ENCODE measurements at places on chromosomes 11 and 22.

GRCh38 chr22:46795845-46796565 is 33.6 kb downstream of the TBC1D22A start:
- DNase-seq = no peak

DNA sequence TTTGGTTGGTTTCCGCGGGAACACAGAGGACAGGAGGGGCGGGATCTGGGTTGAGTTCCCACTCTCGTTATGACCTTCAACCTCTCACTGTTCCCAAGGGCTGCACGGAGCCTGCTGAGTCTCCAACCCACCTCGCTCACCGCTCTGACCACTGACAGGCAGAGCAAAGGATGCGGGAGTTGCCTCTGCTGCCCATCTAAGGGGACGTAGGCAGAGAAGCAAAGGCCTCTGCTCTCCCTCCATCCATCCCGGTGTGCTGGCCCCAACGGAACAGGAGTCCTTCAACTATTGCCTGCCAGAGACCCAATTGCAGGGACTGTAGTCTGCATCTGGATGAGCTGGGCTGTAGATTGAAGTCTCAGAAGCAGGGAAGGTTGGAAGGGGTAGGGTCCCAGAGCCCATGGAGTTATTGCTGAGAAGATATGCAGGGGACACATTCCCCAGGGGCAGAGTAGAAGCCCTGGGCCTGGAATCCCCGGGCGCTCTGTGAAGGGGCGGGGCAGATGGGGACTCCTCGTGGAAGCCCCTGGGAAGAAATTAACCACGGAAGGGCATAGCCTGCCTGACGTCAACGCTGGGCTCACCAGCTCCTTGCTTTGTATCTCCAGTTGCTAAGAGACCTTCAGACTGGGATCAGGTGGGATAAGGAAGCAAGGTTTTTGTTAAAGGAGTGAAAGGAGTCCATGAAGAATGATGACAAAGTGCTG is 12.7 kb upstream of the FXYD2 start:
- no peak for DNase-seq

DNA sequence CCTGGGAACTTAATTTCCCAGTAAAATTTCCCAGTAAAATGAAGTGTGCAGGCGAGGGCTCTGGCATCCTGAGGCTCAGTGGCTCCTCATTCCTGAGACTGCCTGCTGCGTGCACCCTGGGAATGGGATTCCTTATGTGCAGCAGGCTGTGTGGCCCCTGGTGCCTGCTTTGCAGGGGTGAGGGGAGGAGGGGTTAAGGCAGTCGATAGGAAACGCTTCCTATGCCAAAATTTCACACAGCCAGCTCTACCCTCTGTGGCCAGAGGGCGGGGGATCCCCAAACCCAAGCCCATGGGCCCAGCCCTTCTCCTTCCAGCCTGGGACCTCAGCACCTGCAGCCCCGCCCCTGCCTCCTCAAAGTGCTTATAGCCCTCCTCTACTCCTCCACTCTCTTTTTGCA is 12.1 kb upstream of the BAIAP2L2 start:
- no peak for DNase-seq

- DNase-seq = no peak
These were observed 585 bp downstream of the THYN1 start for GRCh38 chr11:134252346-134253187.

GRCh38 chr11:68677432-68677831 is 6.9 kb upstream of the GAL start:
- DNase-seq = no peak

DNA sequence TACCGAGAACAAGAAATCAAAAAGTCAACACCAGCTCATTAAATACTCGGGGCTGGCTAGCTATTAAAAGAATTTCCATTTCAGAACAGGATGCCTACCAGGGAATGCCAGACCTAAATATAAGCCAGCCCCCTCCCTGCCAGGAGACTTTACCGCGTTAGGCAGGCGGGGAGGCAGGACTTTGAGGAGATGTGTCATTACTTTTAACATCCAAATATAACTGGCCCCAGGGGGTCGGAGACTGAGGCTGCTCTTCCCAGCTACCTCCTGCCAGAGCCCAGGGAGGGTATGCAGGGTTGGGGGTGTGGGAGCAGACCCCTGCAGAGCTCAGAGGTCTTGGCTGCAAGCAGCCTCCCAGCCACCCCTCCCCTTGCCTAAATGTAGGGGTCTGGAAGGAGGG is 183.5 kb downstream of the DSCAML1 start:
- DNase-seq = no peak

GRCh38 chr11:61978703-61979661 is 11.5 kb upstream of the FTH1 start:
- DNase-seq = no peak

- DNase-seq = peak; percentile 51
These were observed 859 bp upstream of the KRTAP5-5 start for GRCh38 chr11:1628506-1629325.

DNA sequence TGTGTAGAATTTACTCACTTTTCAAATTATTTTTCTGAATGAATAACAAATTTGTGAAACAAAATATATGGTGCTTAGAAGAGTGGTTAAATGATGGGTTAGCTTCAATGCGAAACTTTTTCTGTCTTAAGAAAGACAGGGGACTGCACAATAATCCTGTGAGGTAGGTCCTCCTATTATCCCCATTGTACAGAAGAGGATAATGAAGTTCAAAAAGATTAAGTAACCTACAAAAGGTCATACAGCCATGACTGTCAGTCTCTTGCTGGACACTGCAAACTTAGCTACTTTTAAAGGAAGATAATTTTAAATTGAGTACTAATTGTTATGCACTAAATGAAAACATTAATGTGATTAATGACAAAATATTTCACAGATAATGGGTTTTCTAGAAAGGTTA is 5.0 kb downstream of the OOSP3 start:
- DNase-seq = no peak

DNA sequence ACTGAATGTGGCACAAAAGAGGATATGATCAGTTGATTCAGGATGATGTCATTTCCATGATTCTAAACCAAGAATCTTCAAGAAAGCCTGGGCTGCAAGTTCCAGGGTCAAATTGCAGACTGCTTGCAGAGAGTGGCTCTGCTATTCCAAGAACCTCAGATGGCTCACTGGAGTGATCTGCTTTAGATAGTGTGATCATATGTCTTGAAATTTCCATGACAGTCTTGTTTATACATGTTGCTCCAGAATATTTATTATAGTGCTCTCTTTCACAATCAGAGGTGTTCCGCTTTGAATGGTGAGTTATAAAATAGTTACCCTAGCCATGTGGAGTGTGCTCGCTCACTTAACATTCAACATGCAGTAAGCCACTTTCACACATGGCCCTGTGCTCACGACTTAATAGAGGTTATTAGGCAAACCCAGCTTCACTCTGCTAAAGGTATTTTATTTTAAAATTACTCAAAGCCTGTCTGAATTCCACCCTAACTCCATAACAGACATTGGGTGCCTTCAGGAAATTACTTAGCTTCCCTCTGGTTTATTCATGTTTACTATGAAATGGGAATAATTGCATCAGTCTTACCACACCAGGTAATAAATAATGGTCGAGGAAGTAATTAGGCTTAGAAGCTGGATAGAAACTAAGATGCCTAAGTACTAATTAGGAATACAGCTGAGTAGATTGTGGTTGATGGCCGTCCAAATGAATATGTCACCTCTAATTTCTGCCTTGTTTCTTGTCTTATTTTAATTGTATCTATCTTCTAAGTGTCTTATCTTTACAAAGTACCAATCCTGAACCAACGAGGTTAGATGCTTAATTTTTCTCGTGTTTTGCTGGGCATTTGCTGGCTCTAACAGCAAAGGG is 187.9 kb downstream of the ETS1 start:
- no peak for DNase-seq

DNA sequence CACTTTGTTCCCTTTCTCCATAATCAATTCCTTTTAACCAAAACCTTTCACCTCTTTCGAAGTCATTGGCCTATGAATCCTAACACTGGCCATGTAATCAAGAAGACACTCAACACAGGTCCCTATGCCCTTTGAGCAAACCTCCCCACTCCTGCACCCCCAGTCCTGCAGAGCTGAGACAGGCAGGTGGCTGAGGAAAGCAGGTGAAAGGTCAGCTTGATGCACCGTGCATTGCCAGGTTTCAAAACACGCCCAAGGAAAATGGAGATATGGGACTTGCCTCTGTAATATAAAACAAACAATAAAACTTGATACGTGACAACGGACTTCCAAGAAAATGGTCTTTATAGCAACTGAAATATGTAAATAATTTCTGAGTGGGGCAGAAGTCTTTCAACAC is 10.6 kb downstream of the CPT1A start:
- DNase-seq = no peak

GRCh38 chr22:25902402-25902801 is 160.4 kb downstream of the MYO18B start:
- no peak for DNase-seq

- no peak for DNase-seq
These were observed 256.5 kb upstream of the CADM1 start for GRCh38 chr11:115760461-115761320.

DNA sequence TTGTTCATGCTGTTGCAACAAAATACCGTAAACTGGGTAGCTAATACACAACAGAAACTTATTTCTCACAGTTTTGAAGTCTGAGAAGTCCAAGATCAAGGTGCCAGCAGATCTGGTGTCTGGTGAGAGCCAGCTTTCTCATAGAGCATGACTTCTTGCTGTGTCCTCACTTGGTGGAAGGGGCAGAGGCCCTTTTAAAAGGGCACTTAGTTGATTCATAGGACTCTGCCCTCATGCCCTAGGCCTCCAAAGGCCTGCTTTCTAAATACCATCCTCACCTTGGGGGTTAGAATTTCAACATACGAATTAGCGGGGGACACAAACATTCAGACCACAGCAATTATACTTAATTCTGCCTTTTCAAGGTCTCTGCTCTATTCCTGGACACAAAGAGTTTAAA is 52.3 kb upstream of the FDX1 start:
- no peak for DNase-seq

DNA sequence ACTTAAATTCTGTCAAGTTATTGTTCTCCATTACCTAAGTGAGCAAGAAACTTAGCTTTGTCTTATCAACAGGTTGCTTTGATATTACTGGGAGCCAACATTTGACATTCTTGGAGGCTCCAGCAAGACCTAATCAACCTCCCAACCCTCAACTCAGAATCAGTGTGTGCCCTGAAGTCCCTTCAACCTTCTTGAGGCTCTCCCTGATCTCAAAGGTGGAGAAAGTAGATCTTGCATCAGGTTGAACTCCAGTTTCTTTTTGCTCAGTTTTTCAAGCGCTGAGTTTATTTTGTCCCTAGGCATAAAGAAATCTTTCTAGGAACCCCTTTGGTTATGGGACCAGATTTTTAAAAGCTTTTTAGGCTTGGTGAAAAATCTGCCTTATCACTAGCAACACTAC is 1.4 kb downstream of the FAM111A start:
- DNase-seq = no peak

DNA sequence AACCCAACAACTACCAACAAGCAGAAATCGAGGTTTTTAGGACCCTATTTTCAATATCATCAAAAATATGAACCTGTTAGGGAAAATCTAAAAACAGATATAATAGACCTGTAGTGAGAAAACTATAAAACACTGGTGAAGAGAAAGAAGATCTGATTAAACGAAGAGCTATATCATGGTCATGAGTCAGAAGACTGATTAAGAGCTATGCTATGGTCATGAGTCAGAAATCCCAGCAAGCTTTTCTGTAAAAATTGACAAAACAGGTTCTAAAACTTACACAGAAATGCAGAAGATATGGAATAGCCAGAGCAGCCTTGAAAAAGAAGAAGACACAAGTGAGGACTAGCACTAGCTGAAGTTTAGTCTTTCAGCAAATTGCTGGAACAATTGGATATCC is 345.0 kb downstream of the TBC1D22A start:
- DNase-seq = no peak

GRCh38 chr11:34181856-34182405 is 76.5 kb downstream of the NAT10 start:
- DNase-seq = no peak

GRCh38 chr11:45518141-45518832 is 147.1 kb downstream of the CHST1 start:
- DNase-seq = no peak

DNA sequence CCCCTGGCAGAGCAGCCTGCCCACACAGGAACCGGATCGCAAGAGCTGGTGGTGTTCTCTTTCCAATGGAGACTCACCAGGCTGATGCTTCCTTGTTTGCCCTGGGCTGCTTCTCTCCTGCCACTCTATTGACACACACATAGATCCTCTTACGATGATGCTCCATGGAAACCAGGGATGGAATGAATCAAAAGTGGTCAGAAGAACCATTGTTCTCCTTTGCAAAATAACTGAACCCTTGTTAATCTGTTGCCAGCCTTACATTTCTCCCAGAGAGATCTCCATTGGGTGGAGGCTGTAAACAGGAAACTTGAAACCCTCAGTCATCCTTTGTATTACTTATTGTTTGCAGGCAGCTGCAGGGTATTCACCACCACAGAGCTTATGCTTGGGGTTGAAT is 24.6 kb upstream of the LDLRAD3 start:
- DNase-seq = no peak

GRCh38 chr11:73889019-73889418 is 12.2 kb downstream of the PAAF1 start:
- DNase-seq = no peak

- DNase-seq = no peak
These were observed 14.7 kb downstream of the SSH3 start for GRCh38 chr11:67317888-67318555.

DNA sequence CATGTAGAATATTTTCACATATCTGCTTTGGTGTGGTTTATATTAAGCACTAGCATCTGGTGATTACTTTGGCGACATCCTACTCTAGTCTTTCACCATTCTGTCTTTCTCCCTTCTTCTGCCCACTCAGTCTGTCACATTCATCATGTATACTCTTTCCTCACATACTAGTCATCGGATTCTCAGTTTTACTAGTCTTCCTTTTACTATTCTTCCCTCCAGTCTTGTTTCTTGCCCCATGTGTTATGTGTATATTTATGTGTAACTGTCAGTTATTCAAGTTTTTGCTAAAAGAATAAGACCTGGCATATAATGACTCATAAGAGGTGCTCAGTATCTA is 4.6 kb upstream of the DIXDC1 start:
- no peak for DNase-seq

GRCh38 chr11:1759151-1759850 is 4.4 kb downstream of the CTSD start:
- no peak for DNase-seq

- peak; percentile 3 for DNase-seq
These were observed 41.4 kb upstream of the ZBED5 start for GRCh38 chr11:10899121-10899830.

DNA sequence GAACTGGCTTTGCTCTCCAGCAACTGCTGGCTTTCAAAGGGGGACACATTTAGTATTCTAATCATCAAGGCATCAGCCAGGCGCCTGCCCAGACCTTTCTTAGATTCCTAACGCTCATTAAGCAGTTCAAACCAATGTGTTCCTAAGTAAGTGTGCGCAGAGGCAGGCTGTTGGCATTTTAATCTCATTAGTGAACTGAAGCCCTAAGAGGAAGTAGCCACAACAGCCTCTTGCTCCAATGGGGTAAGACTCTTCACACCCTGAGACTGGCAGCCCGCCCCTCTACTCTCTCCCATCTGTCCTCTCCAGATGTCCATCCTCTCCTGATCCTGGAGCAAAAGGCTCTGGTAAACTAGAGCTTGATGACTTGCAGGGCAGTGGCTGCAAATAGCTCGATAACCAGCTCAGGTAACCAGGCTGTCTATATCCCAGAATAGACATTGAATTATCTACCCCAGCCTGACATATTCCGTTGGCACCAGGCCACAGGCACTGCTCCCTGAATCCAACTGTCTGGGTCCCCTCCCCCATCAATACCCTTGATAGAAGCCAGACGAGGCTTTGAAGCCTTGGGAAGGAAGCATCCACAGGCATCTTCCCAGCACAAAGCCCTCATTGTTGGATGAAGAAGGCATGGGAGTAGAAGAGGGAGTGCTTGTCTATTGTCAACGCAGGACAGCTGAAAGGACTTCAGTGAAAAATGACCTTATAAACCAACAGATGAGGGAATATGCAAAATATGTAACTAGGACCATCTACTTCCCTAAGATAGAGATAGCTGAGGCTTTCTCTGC is 321.1 kb downstream of the TENM4 start:
- no peak for DNase-seq

Data from CD4-positive, alpha-beta T cell treated with Interferon gamma for 1 hour (primary cell).